ENCODE measurements at places on chromosomes 16 and 17. TPM values are rescaled to one million over a fixed set of nuclear protein-coding genes. Genes with fewer than 3 reads are reported as not detected.
A peak's percentile ranks its signal among the peaks of the same experiment; 100 is the strongest.

ADAD2 gene
- not detected for total RNA-seq

CFAP97D1 gene
- not detected for total RNA-seq

NUFIP2 gene
- total RNA-seq, result 38.9 TPM

CCL1 gene
- total RNA-seq, result not detected

CSH1 gene
- total RNA-seq, result not detected

CHST6 gene
- under 0.01 TPM for total RNA-seq

- DNase-seq, result no peak
Measured at GRCh38 chr16:52677501-52677900, 130.6 kb upstream of the TOX3 start.

DNA sequence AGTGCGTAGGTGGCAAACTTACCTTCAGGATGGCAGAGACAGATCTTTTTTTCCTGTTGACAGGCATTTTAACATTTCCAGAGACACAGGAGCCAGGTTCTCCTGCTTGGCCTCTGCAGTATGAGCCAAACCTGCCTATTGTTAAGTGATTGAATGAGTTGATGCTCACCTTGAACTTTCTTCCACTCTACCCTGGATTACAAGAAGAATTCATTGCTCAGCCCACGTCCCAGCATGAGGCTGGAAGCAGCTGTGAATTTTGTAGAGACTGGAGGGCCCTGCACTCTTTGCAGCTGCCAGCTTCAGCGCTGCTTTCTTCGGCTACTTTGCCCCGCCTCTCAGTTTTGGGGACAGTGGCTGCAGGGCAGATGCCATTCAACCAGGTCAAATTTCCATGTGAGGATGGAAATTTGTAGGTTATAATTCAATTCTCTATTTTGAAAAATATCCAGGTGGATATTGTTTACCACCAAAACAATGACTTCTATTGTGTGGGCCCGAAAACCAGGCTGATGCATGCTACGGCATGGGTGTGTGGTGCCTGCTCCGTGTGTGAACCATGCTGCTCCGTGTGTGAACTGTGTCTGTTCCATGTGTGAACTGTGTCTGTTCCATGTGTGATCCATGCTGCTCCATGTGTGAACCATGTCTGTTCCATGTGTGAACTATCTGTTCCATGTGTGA is 75.2 kb upstream of the METTL9 start:
- DNase-seq, result no peak

DNA sequence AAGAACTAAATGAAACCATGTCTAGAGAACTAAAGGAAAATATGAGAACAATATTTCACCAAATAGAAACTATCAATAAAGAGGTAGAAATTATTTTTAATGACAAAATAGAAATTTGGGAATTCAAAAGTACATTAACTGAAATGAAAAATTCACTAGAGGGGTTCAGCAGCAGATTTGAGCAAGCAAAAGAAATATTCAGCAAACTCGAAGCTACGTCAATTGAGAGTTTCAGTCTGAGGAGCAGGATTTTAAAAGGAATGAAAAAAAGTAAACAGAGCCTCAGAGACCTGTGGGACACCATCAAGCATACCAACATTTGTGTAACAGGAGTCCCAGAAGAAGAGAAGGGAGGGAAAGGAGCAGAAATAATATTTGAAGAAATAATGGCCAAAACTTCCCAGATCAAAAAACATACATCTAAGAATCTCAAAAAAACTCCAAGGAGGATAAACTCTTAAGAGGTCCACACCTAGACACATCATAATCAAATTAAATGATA is 38.3 kb downstream of the ZFP90 start:
- DNase-seq, result no peak

- no peak for DNase-seq
Measured at GRCh38 chr16:78487471-78487870, 388.0 kb downstream of the WWOX start.

GRCh38 chr16:89273741-89274472 is 56.4 kb downstream of the ZNF778 start:
- no peak for DNase-seq

GRCh38 chr16:14286368-14287230 is 215.5 kb downstream of the MRTFB start:
- DNase-seq, result no peak

- DNase-seq, result no peak
Measured at GRCh38 chr16:3968551-3968950, 88.0 kb upstream of the CREBBP start.

- DNase-seq, result no peak
Measured at GRCh38 chr17:39759204-39759603, 21.5 kb downstream of the GRB7 start.

GRCh38 chr17:76781056-76781982 is 43.4 kb downstream of the MFSD11 start:
- no peak for DNase-seq

DNA sequence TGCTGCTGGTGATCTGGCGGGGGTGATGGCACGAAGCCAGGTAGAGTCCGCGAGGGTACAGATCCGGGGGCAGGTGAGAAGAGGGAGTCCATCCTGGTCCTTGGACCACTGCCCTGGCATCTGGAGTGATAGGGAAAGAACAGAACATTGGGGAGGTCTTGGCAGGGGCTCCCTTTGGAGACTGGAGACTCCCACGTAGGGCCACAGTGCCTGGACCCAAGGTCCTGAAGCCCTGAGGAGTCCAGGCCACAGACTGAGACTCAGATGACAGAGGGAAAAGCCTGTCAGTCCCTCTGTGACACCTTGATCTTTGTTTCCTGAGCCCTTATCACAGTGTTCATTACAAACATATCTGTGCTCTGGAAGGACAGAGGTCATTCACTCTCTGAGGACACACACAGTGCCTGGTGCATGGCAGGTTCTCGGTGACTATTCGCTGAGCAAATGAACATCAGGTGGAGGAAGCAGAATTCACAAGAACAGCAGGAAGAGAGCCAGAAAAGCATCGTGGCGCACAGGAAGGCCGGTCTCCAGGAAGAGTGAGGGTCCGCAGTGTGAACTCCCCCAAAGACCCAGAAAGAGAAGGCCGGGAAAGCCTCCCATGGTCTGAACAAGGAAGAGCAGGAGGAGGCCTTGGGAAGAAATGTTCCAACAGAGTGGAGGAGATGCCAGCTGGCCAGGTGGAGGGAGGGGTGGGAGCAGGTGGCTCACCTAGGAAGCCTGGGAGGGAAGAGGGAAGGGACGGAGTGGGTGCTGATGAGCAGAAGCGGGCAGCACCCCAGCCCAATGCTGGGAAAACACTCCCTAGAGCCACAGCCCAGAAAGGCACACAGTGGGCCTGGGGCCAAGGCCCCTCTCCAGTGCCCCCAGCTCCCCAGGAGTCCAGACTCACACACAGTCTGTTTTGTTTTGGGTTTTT is 20.5 kb downstream of the PEMT start:
- DNase-seq, result no peak

DNA sequence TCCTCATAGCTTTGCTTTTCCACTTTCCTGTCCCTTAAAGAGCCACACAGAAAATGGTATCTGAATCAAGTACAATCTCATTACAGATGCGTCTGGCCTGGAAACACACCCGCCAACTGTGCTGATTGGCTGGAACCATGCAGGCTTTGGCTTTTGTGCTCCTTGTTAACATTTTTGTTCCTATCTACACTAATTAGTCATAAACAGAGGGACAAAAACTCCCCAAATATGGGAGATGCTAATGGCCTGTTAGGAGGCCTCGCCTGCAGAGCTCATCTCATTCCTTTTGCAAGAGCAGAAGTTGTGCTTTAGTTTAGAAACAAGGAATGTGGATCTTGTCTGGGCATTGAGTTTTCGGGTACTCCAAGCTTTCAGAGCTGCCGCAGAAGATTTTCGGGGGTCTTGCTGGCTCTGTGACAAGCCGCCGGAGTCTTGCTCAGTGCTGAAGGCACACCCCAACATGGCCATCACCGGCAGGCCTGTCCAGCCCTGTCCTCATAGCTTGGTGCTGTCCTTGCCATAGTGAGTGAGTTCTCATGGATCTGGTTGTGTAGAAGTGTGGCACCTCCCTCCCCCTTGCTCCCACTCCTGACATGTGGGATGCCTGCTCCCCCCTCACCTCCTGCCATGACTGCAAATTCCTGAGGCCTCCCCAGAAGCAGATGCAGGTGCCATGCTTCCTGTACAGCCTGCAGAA is 69.8 kb downstream of the METRNL start:
- DNase-seq, result no peak

DNA sequence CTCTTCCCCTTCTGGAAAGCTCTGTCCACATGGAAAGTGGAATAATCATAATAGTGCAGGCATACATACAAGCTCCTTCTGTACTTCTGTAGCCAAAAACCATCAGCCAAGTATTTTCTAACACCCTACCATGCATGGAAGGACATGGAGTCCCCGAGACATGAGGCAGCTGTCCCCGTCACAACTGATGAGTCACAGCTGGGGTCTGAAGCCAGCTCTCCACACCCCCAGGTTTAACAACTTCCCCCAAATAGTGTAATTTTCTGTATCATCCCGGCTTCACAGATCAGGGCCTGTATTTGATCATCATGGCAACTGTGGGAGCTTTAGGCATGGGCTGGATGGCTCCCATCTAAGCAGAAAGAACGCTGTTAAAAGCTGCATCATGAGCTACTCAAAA is 16.6 kb downstream of the C16orf96 start:
- DNase-seq, result no peak

- peak; percentile 45 for DNase-seq
Measured at GRCh38 chr17:18217412-18218015, 7.9 kb upstream of the LLGL1 start.

- no peak for DNase-seq
Measured at GRCh38 chr16:440627-441026, 15.2 kb downstream of the RAB11FIP3 start.

- DNase-seq, result peak; percentile 99
Measured at GRCh38 chr17:31754239-31754945, 104.7 kb downstream of the COPRS start.

Data from IMR-90 (cell line).